HCT116 (cell line): ENCODE measurements at places on chromosomes 7 and 10.

DNA sequence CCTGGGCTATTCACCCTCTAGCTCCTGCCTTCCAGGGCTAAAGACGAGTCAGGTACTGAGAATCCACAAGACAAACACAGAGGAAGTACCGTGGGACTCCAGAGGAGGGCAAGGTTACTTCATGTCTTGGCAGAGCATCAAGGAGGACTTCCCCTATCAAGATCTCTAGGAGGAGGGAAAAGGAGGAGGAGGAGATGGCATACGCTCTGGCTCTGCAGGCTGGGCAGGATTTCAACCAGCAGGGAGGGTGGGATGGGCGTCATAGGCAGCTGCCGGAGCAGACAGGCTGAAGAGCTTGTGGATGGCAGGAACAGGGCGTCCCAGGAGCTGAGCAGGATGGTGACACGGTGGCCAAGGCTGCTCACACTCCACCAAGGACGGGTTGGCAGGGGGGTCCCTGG lies 21.3 kb downstream of the MDH2 start:
- peak; percentile 65 for DNase-seq

GRCh38 chr7:70240873-70241272 lies 642.6 kb downstream of the AUTS2 start:
- no peak for DNase-seq

- no peak for DNase-seq
Observed at GRCh38 chr7:77320714-77321113, 95.4 kb downstream of the GSAP start.

GRCh38 chr10:124239696-124240095 lies 146.3 kb upstream of the CHST15 start:
- no peak for DNase-seq

- DNase-seq, result no peak
Observed at GRCh38 chr10:25405871-25406270, 231.1 kb downstream of the GPR158 start.

GRCh38 chr7:45202625-45203024 lies 45.0 kb downstream of the RAMP3 start:
- no peak for DNase-seq

GRCh38 chr7:50629238-50629901 lies 64.2 kb upstream of the DDC start:
- DNase-seq, result no peak

GRCh38 chr7:67267914-67268313 lies 271.3 kb downstream of the TYW1 start:
- DNase-seq, result no peak

GRCh38 chr10:21349912-21350286 lies 175.6 kb downstream of the SKIDA1 start:
- no peak for DNase-seq

- DNase-seq, result no peak
Observed at GRCh38 chr10:93006435-93007039, 54.1 kb upstream of the CYP26C1 start.

DNA sequence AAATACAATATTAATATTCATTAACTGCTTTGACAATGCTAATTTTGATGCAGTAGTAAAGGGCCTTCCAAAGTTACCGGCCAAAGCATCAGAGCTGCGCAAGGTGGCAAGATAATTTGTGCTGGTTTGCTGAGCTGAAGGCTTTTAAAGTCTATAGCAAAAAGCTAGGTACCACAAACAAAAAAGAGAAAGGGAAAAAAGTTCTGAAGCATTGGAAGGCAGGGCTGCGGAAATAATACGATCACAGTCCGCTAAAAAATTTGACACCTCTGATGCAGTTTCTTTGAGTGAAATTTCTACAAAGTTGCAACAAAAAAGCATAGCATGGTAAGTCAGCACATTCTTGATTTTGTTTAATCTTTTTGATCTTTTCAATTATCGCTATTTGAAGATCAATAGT lies 175.6 kb downstream of the TCF7L2 start:
- no peak for DNase-seq

DNA sequence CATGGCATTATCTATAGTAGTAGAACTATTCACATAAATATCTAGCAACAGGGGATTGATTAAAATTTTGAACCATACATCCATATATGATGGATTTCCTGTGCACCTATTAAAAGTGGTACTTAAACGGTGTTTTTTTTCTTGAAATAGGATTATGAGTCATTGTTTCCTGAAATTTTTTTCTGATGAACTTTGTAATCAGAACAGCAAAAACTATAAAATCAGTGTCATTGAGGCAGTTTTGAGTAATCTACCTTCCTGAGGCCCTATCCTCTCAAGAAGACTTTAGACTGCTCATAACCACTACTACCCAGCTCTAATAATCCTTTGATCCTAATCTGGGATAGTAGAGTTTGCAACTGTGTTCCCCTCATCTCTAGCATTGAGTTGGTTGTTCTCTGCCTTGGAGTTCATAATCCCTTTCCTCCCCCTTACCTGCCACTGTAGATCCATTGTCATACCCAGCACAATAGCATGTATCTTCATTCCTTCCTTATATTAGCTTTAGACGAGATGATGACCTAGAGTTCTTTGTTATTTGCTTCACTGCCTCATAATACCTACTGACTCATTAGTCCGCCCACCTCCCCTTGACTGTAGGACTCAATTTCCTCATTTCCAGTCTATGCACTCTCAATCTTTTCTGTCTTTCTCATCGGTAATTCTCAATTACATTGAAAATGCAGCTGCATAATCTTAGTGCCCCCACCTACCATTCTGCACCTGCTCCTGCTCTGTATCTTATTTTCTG lies 133.4 kb downstream of the LRRC4 start:
- DNase-seq, result no peak

DNA sequence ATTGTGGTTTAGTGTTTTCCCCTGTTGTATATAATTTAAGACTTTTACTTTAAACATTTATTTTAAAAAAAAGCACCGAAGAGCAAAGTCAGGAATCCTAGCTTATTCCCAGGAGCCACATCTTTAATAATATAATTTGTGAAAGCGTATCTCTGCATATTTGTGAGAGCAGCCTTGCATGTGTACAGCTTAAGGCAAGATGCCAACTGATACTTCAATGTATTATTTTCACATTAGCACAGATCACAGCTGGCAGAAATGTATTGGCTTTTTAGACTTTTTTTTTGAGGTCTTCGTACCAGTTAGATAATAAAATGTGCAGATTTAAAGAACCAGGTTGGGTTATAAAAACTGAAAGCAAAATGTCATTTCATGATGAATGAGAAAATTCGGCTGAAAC lies 845.7 kb upstream of the POT1 start:
- no peak for DNase-seq

- DNase-seq, result no peak
Observed at GRCh38 chr10:62590306-62590705, 214.2 kb upstream of the ADO start.

GRCh38 chr10:44821290-44821689 lies 89.8 kb upstream of the TMEM72 start:
- DNase-seq, result no peak

- no peak for DNase-seq
Observed at GRCh38 chr10:101940916-101941315, 97.3 kb upstream of the KCNIP2 start.

DNA sequence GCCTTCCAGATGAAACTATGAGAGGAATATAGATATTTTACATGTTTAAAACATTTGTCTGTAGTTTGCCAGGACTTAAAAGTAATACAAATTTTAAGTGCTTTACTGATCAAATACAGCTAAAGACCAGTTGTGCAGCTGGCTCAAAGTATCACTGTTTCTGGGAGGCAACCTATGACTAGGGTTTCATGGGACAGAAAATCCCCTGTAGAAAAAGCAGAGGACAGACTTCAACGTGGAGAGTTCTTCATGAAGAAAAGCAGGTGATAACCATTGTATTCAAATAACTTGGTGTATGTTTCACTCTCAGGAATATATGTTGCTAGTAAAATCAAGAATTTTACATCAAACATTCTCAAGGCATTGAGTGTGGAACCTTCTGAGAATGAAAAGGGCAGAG lies 40.9 kb downstream of the PTER start:
- DNase-seq, result no peak
